NCI-H460 (cell line): ENCODE measurements at places on chromosomes 16 and 17. TPM values are rescaled to one million over a fixed set of nuclear protein-coding genes. Genes with fewer than 3 reads are reported as not detected.

- DNase-seq = no peak
These were observed 16.4 kb upstream of the KDM6B start for GRCh38 chr17:7817643-7817964.

DNA sequence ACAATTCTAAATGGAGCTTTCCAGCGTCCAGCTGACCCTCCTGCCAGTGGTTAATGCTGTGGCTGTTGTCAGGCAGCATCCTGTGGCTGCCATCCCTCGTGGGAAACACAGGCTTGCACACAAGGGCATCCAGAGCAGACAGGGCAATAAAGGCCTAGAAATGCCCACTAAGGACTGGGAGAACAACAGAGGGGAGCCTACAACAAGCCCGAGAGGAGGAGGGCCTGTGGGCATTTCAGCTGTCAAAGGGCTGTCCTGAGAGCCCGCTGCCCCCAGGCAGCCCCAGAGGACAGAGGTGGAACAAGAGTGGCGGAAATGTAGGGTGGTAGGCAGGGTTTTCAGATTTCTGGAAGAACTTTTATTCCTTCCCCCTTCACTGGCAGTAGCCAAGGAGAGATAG is 81.1 kb downstream of the TNRC6C start:
- DNase-seq = no peak

- DNase-seq = no peak
These were observed 74.1 kb downstream of the NT5M start for GRCh38 chr17:17377071-17377967.

GRCh38 chr17:45357364-45357997 is 40.7 kb upstream of the MAP3K14 start:
- DNase-seq = no peak

DNA sequence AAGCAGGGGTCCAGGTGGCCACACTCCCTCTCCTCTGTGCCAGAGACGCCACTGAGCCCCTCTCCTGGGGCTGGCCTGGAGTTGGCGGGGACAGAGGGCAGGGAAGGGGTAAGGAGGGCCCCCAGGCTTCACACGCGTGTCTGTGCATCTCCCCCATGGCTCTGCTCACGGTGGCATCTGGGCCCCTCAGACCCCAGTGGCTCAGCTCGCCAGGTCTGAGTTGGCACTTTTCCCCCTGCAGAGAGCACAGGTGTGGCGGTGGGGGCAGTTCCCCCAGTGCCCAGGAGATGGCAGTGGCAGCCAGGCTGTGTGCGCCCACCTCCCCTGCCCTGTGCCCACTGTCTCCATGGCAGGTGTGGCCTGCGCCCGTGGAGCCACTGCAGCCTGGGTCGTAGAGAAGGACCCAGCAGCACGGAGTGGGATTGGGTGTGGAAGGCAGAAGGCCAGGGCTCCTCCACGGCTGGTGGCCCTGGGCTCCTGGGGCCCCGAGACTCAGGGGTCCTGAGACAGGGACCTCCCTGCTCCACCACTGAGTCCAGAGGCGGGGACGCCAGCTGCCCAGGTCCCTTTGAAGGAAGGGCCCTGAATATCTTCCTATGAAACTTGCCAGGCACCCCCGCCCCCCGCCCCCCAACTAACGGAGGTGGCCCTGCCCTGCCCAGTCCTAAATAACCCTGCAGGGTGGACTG is 4.3 kb upstream of the APRT start:
- no peak for DNase-seq

- DNase-seq = no peak
These were observed 1.1 kb upstream of the AMDHD2 start for GRCh38 chr16:2518823-2519710.

DNA sequence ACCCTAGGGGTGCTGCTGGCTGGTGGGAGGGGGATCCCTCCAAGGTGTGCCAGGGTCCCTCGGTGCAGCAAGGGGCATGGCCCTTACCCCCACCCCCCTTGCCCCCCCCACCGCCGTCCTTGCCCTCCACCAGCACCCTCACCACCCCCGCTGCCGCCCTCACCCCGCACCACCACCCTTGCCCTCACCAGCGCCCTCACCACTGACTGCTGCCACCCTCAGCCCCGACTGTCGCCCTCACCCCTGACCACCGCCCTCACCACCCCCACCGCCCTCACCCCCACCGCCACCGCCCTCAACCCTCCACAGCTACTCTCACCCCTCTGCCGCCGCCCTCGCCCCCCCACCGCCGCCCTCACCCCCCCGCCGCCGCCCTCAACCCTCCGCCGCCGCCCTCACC is 23.1 kb upstream of the ACSF3 start:
- no peak for DNase-seq

- DNase-seq = no peak
These were observed 6.6 kb downstream of the FASN start for GRCh38 chr17:82091264-82092066.

- DNase-seq = no peak
These were observed 20.0 kb upstream of the NXPH3 start for GRCh38 chr17:49555495-49556222.

DNA sequence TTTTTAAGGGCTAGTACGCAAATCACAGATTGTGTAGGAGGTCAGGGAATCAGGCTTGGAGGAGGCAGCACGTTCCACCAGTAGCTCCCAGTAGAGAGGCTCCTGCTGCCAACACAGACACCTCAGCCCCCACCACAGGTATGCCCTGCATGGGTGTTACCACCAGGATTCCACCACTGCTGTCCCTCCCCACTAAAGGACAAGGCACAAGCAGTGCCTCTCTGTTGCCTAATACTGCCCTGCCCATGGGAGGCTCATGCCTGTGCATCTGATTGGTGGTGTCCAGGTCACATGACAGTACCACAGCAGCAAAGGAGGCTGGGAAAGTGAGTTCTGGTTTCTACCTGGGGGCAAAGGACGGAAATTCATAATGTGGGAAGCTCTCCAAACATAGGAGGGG is 33.6 kb upstream of the CACNG4 start:
- DNase-seq = no peak

- DNase-seq = no peak
These were observed 13.5 kb downstream of the CDIP1 start for GRCh38 chr16:4525069-4525468.

DNA sequence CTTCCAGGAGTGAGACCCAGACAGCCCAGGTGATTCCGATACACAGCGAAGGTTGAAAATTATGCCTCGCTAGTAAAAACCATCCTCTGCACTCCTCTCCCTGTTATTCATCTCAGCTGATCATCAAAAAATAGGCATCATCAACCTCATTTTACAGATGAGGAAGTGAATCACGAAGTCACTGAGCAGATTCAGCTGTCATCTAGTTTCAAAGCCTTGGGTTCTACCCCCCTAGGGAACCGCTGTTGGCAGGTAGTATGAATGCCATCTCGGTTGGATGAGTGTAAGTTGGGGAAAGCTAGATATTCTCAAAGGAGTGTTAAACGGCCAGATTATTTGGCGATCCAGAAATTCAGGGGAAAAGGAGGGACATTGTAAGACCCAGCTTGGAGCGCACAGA is 2.0 kb downstream of the CRYM start:
- DNase-seq = no peak

DNA sequence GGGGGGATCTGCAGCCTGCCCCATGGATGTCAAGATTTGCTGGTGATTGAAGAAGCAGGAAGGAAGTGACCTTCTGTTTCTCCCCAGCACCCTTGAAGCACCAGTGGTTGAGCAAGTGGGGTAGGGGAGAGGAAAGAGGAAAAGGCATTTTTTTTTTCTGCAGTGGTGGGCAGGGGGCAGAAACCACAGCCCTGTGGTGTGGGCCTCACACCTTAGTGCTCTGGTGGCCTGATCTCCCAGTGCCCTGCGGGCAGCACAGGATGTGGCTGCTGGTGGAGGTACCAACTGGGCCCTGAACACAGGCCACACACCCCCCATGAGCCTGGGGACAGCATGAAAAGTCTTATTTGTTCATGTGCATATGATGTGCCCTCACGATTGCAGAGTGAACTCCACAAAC is 7.1 kb downstream of the ITGAD start:
- no peak for DNase-seq

- DNase-seq = no peak
These were observed 56.3 kb upstream of the HAS3 start for GRCh38 chr16:69049146-69049545.

DNA sequence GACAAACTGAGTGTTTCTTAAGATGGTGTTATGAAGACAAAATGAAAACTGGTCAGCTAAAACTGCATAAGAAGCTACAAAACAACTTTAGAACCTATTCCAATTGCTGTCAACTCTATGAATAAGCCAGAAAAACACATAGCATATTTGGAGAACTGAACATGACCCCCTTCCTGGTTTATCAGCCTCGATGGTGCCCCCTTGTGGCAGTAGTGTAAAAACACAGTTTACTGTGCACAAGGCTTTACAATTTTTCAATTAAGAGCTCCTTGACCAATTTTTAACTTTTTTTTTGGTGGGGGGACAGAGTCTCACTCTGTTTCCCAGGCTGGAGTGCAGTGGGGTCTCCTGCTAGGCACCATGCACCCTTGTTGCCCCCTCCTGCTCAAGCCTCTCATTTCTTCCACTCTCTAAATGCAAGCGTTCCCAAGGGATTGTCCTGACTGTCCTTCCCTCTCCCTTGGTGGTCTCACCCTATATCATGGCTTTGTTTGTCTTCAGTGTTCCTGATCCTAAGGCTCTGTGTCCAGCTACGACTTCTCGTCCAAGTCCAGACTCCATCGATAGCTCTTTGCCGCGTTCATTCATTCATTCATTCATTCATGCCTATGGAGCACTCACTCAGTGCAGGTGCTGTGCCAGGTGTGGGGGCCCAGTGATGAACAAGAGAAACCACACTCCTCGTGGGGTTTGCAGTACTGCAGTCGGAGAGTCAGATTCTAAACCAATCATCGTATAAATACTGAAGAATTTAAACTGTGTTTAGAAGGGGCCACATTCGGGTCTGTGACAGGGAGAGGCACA is 7.5 kb downstream of the EIF1 start:
- peak; percentile 85 for DNase-seq

DNA sequence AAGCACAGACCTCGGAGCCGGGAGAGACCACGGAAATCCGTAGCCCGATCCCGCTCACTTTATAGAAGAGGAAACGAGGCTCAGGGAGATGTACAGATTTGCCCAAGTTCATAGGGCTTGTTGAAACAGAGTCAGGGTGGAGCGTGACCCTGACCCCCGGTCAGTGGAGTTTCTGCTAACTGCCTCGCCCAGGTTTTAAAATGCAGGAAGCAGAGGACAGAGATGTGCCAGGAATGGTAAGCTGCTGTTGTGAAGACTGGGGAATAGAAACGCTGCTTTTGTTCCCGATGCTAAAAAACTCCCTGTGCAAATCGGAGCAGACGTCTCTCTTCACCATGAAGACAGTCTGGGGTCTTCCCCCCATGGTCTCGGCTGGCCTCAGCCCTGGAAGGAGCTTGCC is 403.0 kb downstream of the SEC14L1 start:
- no peak for DNase-seq

DNA sequence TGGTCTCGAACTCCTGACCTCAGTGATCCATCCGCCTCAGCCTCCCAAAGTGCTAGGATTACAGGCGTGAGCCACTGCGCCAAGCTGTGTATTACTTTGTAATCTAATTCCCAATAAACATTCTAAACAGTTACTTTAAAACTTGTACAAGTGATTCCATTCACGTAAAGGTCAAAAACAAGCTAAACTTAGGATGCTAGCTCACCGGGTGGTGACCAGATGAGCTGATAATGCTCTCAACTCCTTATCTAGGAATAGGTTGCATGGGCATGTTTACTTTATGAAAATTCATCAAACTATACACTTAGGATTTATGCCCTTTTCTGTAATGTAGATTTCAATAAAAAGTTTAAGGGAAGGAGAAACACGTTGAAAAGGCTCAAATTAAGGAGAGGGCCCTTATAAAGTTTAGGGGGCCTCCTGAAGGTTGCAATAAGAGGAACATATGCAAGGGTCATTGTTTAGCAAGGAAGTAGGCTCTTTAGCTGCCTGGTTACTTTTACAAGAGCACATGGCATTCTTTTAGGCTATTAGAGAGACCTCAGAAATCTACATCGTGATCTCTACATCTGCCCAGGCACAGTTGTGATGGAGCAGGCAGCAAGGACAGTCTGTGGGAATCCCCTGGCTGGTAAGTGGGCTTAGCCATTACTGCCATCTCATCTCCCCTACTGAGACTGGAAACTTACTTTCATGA is 13.3 kb downstream of the CDR2 start:
- no peak for DNase-seq

- no peak for DNase-seq
These were observed 2.9 kb downstream of the TMEM170A start for GRCh38 chr16:75461575-75461974.

GRCh38 chr16:64361753-64362152 is 760.1 kb downstream of the CDH11 start:
- DNase-seq = no peak

DNA sequence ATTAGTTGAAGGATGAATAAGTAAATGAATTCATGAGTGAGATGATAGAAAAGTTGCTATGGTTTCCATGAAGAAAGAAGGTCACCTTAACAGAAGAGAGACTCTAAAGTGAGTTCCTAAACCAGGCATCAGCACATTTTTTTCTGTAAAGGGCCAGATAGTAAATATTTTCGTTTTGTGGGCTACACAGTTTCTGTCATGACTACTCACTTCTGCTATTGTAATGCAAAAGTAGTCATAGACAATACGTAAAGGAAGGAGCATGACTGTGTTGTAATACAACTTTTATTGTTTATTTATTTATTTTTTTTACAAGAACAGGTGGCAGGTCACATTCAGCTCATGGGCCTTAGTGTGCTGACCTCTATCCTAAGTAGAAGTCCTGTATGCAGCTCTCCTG is 426.1 kb upstream of the DYNLRB2 start:
- no peak for DNase-seq

GRCh38 chr17:49525831-49526741 is 31.0 kb downstream of the NGFR start:
- no peak for DNase-seq

DNA sequence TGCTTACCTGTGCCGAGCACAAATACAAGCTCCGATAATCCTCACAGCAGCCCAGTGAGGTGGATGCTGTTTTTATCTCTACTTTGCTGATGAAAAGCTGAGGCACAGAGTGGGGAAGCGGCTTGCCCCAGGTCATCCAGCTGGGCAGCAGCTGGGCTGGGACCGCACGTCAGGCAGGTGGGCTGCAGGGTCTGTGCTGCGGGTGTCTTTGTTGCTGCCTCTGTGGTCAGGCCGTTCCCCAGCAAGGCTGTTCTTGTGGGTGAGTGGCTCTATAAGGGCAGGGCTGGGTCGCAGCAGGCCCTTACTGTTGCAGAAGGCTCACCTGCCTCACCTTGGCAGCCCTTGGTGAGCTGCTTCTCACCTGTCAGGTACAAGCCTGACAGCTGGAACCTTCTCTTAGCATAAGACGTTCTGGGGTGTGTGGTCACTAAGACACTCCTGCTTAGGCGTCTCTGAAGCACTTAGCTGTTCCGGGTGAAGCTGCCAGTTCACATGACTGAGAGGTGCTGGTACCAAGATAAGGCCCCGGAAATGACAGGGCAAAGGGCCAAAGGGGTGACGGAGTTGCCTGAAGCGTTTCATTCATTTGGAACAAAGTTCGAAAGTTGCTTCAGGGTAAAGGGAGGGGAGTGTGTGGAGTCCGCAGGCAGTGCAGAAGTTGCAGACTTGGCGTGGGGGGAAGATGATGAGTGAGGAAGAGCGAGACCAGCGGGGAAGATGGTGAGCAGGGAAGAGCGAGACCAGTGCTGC is 17.4 kb downstream of the IRF8 start:
- DNase-seq = no peak

Gene SLC6A2
- not detected in 2 replicates for total RNA-seq

Gene KRT32
- not detected in 2 replicates for total RNA-seq

Gene DHRS7C
- not detected in 2 replicates for total RNA-seq

Gene ENPP7
- not detected in 2 replicates for total RNA-seq

Gene BTBD17
- total RNA-seq = not detected in 2 replicates

Gene SPN
- total RNA-seq = not detected in 2 replicates

Gene ACE
- total RNA-seq = 0.22 TPM in 1 of 2 replicates, not detected in the other

Gene GDPD3
- 0.67 and 0.89 TPM in 2 replicates for total RNA-seq

Gene CDRT15L2
- total RNA-seq = not detected in 2 replicates

Gene PITPNM3
- total RNA-seq = 0.84 and 1.0 TPM in 2 replicates
